ENCODE measurements at places on chromosomes 3 and 15.

- DNase-seq, result no peak
Observed at GRCh38 chr3:32420126-32421038, 28.7 kb downstream of the CMTM7 start.

DNA sequence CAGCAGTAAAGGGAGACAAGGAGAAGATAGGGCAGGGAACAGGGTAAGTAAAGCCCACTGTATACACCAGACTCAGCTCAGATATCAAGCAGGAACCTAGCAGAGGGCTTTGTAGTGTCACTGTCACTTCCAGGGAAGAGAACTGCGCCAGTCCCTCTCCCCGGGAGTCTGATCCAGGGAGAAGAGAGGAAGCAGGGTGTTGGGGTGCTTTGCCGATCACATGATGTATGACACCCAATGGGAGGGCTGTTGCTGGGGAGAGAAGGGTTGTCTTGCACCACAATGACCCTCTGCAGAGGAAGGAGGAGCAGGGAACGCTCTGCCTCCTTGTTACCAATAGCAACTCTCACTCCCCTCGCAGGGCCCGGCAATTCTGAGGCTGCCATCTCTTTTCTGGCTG is 147.2 kb upstream of the SLC2A2 start:
- DNase-seq, result no peak

- DNase-seq, result no peak
Observed at GRCh38 chr15:66658855-66659254, 43.2 kb upstream of the SMAD6 start.

GRCh38 chr3:131421957-131422498 is 40.5 kb downstream of the NUDT16 start:
- no peak for DNase-seq

DNA sequence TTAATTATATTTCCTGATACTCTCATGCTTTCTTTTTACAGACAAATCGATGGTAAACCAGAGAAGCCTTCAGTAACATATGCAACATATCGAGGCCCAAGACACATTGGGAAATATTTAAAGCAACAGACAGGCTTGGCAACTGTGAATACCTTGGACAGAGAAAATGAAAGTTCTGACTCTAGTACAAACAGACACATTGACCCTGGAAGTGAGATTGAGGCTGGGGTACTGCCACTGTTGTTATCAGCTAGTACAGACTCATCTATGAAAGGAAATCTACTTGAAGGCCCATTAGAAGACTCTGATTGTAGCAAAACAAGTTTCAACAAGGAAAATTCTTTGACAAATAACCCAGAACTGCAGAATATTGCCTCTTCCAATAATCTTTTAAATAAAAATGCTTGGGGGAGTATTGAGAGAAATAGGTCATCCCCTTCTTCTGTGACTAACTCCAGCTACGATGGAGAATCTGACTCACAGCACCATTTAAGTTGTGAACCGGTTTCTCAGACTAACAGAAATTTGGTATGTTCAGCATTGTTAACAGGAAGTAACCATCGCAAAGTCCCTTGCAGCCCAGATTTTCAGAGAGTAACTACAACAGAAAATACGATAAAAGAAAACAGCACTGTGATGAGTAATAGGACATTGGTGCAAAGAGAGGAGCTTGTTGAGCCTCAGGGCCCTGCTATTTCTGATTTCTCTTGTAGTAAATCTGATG is 50.2 kb downstream of the CRYBG3 start:
- peak; percentile 53 for DNase-seq

DNA sequence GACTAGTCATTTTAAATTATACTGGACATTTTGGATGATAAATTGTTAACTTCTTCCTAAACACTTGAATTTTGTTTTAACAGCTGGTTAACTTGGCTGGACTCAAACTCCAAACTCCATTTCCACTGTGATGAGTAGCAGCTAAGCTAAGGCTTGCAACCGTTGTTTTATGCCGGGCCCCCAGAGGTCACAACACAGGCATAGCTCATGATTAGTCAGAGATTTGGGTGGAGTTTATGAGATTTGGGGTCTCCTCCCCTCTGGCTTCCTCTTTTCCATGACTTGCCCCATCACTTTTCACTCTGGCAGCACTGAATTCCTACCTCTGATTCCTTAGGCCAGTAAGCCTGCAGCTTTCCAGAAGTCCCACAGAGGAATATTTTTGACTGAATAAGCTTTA is 12.8 kb downstream of the THAP10 start:
- no peak for DNase-seq

DNA sequence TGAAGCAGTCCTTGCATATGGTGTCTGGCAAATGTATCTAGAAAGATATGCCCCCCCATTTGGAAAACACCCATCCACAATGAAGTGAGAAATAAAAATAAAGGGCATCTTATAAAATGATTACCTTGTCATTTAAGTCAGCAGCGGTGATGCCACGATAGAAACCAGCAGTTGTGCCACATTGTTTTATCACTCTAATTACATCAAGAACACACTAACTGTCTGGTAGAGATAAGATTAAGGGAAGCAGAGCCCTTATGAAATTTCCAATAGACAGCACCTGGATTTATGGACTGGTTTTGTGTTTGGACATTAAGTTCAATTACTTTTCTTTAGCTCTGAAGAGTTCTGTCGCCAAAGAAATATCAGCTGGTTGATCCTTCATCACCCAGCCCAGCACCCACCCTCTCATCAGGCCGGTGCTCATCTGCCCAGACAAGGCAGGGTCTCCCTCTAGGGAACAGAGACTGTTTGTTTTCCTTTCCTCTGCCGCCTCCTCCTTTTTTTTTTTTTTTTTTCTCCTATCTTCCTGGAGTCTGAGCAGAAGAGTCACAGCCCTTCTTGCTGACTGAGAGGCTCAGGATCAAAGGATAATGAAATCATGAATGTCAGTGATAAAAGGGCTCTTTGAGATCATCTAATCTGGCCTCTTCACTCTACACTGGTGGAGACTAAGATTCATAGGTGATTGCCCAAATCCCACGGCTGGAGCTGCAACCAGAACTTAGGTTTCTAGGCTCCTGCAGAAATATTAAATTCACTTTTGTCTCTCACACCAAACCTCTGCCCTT is 464.1 kb downstream of the NTRK3 start:
- DNase-seq, result no peak

DNA sequence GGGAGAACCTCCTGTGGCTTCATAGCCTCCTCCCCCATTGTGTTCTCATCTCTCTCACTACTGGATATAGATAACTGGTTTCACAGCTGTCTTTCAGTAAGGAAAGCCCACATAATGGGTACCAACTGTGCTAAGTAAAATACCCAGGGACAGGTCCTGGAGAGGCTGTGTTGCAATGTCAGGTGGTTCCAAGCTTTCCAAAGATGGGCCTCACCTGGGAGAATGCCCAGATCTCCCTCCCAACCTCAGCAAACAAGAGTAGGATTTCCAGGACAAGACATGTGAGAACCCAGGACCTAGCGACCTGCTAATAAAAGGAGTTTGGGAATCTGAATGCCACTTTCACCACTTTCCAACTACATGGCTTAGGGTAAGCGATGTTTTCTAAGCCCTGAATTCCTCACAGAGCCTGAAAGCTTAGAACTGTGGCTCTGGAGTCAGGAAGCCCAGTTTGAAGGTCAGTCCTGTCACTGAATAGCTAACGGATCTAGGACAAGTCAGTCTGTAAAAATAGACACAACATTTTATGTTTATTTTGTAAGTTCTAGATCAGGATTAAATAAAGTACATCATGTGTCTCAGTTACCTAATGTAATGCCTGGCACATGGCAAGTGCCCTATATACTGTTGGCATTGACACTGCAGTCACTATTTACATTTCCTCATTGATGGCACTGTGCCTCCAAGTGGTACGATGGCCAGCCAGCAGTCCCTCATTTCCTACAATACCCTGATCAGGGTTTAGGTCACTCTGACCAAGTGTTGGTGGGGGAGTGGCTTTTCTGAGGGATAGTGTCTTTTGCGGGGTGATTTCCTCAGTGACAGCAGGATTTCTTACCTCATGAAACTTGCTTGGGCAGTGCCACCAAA is 11.9 kb downstream of the CERS3 start:
- no peak for DNase-seq

DNA sequence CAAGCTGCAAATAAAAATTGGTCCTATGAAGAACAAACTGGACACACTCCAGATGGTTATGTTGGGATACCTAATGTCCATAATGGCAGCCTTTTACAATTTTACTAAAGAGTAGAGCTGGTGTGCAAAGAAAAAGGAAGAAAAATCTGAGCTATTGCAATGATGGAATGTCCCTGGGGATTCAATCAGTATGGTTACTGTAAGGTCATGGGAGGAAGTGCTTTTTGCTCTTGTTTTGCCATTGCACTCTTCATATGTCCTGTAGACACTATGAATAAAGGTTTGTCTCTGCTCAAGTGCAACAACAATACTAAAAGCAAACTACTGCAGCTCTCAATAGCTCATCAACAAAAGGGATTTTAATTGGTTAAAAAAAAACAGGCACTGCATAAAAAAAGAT is 5.4 kb downstream of the PFN2 start:
- DNase-seq, result no peak

DNA sequence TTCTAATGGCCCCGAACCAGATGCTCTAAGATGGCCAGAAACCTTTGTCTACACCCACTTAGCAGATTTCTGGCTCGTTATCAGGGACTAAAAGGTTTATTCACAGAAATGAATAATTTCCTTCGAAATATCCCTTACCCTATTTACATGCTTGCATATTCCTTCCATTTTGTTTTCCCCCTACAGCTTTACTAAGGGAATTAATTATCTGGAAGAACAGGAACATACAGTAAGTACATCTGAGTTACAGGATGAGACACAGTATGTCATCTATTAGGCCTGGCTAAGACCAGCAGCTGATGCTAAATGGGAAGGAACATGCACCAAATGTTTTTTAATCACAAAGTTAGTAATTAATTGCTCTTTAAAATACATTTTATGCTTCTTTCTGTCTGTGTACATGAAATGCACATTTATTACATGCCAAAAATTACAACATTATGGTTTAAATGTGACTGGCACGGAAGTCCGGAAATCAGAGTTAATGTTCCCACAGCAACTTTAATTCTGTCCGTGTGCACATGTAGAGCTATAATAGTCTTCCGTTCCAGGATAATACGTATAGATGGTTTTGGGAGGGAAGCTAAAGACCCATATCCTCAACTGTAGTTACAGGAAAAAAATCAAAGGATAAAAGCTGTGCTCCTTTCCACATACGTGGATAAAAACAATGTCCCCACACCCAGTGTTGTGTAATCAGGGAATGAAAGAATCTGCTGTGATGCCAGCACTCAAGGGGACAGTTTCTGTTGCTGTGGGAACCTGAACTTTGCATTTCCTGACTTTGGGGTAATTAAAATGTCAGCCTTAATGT is 82.0 kb downstream of the TIGIT start:
- no peak for DNase-seq

DNA sequence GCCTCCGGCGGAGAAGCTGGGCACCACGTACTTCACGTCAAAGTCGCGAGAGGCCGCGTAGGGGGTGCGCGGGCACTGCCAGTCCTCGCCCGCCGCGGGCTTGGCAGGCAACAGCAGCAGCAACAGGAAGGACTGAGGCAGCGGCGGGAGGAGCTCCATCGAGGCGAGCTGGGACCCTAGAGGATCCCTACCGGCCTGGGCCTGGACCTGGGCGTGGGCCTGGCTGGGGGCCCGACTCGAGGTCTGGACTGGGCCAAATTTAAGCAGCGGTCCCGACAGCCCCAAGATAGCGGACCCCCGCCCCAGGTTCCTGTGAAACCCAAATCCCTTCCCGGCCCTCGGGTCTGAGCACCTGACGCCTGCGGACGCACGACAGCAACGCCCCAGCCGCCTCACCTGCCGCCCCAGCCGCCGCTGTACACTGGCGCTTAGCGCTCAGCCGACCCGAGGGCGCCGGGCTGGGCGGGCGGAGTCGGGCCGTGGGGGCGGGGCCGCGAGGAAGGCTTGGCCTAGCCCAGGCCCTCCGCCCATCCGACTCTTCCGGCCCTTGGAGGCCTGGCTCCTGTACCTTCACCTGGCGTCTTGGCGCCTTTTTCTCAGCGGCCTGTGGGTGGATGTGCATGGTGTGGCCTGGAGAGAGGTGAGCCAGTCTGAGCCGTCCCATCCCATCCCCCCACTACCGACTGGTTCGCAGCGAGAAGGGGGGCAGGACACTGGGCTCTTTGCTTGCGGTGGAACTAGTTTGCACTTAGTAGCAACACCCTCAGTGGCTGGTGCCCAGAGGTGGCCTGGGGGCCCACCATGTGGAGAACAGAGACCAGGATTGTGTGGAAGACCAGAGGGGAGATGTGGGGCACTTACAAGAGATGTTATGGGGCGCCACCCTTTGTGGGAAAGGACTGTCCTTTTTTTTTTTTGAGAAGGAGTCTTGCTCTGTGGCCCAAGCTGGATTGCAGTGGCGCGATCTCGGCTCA is at the start of gene MST1R:
Gene MST1R (minus strand): TSS at position 423 of the 974 bp plus-strand sequence. CDS start 264 bp downstream, at position 159.
- peak; percentile 96 for DNase-seq

DNA sequence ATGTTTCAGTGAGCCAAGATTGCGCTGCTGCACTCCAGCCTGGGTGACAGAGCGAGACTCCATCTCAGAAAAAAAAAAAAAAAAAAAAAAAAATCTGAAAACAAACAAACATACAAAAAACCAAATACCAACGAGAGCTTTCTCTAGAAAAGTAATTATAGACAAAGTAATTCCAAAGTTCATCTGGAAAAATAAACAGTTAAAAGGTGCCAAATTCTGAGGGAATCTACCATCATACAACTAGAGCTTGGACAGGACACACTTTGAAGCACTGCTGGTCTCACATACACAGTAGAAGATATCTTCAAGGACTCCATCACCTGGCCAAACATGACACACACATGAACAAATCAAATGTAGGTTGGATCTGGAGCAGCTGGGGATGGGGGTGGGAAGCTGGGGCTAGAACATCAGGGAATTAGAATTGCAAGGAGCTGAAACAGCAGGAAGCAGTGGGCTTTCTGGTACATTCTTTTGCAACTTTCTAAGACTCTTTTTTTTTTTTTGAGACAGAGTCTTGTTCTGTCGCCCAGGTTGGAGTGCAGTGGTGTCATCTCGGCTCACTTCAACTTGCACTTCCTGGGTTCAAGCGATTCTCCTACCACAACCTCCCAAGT is 41.1 kb upstream of the CTSH start:
- DNase-seq, result no peak

DNA sequence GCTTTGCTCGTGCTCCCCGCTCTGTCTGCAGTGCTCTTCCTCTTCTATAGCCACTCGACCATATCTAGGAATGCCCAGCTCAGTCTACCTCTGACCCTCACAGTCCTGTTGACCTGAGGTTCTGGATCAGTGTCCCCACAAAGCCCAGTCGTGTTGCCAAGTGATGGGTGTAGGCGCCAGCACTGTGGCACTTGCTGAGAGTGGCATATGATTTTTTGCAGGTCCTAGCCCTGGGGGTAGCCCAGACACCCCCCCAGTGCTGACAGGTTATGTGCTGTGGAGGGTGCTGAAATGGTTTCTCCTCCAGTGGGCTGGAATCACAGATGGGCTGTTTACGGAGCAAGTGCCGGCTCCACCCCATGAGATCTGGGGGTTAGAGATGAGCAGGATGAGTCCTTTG is 32.5 kb downstream of the ACAD9 start:
- peak; percentile 76 for DNase-seq
